Effector memory CD8-positive, alpha-beta T cell (primary cell): ENCODE measurements at places on chromosomes 2 and 18.

DNA sequence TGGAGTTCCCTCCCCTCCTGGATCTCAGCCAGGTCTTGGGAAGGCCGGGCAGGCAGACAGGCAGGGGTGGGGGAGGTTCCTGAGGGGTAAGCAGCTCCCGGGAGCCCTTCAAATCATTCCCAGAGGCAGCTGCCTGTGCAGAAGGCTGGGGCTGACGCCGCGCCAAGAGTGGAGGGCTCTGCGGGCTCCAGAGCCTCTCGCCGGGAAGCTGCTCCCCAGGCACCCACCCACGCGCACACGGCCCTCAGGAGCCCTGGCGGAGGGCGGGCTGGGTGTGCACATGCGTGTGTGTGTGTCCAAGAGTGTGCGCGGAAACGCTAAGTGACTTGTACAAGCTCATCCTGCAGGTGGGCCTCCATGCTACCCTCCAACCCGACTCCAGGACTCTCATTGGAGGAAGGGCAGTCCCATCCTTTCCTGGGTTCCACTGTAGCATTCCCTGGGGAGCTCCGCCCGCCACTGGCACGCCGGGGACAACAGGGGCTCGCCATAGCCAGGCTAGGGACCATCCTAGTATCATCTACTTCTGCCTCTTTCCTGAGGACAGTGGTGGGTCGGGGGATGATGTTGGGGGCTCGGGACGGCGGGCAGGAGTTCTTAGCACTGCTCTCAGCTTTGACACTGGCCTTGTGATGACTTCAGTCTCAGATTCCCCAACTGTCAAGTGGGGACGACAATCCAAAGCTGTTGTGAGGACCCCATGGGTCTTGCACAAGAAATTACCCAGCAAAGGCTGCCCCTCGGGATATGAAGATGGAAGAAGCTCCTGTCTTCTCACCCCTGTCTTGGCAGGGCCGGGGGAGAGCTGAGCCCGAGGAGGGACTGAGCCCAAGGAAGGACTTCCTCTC lies 50.3 kb downstream of the INHBB start:
- no peak for DNase-seq

DNA sequence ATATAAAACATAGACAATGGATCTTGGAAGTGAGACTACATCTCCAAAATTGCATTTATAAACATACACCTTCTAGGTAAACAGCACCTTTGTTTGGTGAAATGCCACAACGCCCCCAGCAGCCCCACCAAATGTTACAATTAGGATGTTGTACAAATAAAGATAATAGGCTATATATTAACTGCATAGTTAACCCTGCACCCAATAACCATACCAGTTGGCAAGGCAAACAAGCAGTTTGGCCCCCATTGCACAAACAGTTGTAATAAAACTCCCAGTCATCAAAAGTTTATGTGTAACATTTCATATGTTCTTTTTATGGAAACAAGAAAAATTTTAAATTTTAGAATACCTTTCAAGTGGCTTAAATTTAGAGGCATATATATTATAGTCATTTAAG lies 67.3 kb downstream of the PRPF40A start:
- DNase-seq = no peak

DNA sequence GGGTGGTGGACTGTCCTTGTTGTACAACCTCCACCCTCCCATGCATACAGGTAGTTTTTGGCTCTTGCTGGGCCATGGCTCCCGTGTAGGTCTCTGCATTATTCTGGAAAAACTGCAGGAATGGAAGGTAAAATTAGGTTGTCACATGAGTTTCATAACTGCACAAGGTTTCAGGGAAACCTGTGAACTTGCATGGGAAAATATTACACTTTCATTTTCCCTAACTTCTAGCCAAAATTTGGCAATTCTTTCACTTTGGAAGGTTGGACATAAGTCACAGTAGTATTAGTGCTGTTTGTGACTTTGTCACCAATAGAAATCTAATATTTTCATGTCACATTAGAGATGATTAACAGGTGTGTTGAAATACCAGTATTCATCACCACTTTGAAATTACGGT lies 118.1 kb upstream of the MGAT5 start:
- DNase-seq = no peak

DNA sequence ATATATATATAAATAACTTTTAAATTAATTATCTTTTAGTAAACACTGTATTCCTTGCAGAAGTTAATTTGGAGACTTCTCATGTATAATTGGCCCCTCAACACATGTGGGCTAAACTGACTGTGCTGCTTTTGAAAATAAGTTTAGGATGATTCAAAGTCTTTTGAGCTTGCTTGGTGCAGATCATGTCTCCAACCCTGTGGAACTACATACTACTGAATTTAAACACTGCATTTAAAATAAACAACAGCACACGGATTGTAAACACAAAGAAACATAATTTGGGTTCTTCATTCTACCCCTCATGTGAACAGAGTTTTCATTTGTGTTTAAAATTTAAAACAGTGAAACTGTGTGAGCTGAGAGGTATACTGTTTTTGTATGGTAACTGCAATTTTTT lies 167.7 kb downstream of the DDX1 start:
- no peak for DNase-seq

- DNase-seq = no peak
Observed at GRCh38 chr2:241692448-241692847, 5.8 kb upstream of the DTYMK start.
